ENCODE measurements at places on chromosomes 6 and 20.

- no peak for DNase-seq
Measured at GRCh38 chr6:142225552-142225951, 76.3 kb upstream of the ADGRG6 start.

GRCh38 chr6:123456836-123457235 is 179.9 kb downstream of the TRDN start:
- DNase-seq, result no peak

DNA sequence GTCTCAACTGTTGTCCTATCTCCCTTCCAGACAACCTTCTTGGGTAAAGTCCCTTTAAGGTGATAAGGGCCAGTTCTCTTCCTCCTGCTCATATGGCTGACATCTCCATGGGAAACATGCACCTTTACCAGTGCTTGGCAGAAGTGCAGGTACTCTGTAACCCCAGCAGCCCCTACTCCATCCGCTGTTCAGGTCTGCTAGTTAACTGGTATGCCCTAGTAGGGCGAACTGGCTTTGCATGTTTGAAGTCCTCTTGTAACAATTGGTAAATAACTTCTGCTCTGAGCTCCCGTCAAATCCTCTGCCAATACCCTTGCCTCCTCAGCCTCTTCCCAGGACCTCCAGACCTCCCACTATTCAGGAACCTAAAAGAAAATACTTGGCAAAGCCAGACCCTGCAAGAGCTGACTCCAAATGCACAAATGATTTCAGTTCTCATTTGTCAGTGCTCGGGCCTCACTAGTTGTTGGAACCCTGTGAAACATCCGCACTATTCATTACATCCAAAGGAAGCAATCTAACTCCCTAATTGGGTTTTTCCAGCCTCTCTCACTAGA is 703.7 kb downstream of the MAFB start:
- DNase-seq, result no peak

DNA sequence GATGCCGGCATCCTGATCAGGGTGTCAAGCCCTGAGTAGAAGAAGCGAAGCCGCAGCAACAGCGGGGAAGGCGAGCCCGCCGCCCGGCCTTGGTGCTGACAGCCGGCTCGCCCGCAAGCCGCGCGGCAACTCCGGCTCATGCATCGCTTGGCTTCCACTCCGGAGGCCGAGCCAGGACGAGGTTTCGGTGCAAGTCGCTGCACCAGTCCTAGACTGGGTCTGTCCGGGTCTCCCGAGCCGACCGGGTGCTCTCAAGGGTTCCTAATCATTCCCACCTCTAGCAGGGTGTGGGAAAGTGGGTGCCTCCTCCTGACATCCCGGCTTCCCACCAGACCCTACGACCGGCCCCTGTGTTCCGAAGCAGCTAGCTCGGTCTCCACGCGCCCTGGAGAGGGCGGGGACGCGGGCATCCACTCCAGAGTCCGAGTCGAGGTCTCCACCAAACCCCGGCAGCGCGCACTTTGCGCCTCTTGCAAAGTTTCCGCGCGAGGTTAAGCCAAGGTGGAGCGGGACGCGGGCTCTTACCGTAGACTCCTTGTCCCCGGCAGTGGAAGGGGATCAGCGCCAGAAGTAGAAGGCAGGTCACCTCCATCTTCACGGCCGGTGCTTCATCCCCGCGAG is 1.4 kb downstream of the MDGA1 start:
- peak; percentile 13 for DNase-seq

DNA sequence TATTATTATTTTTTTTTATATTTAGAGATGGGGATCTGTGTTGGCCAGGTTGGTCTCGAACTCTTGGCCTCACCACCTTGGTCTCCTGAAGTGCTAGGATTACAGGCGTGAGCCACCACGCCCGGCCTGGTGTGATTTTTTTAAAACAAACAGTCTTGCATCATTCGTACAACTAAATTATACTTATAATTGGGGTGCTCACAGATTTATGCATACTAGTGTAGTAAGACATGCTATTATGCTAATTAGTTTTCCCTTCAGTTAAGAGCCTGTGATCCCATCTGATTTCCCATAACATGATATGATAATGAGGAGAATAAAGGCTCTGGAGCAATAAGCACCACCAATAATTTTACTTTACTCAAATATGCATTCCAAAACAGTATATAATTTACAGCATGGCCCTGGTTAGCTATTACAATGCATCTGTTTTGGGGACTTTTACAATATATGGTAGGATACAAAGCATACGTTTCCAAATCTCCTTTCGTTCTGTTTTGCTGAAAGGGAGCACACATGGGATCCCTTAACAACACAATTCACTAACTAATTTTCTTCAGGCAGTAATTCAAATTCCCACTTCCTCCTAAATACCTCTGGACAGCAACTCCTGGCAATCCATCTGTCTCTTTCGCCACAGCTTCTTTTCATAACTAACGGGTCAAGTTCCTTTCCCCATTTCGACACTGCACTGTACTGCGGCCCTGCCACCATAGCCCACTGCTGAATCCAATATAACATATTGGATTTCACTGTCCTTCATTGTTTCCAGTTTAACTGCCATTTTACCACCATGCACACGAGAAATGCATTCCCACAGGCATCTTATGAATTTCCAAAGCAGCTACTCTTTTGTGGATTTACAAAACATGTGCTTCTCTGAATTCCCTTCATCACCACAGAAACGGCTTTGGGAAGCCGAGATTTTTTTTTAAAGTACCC is 1.7 kb downstream of the NUDT3 start:
- no peak for DNase-seq

GRCh38 chr6:147177286-147177685 is 26.9 kb upstream of the STXBP5 start:
- no peak for DNase-seq

DNA sequence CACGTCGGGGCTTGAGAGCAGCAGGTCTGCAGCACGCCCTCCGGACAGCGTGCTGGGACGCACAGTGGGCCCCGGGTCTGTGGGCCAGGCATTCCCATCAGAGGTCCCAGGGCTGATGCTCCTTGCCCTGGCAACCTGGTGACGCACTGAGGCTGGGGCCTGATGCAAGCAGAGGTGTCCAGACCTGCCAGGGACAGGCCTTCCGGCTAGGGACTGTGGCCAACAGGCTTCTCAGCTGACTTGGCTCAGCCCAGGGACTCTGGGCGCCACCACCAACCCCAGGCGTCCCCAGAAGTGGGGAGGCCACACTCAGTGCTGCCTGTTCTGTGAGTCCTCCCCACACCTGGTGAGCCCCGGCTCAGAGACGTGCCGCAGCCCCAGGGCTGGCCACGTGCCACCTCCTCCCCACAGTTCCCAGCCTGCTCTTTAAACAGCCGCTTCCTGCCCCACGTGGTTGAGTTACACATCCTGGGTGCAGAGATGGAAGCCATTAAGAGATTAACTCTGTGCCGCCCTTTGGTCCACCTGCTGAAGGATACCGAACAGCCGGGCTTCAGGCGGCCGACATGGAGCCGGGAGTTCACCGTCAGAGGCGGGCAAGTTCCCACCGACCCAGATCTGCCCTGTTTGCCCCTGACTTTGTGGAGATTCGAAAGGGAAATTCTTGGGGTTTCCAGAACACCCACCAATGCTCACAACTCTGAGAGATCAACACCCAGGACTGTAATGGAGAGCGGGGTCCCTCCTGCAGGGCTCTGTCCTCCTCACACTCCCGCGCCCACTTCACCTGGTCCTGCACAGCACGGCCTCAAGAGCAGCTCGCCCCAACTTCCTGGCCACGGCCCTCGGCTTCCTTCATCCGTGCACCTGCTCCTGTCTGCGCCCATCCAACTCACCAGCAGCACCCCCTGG is 37.6 kb upstream of the ZBP1 start:
- peak; percentile 18 for DNase-seq

DNA sequence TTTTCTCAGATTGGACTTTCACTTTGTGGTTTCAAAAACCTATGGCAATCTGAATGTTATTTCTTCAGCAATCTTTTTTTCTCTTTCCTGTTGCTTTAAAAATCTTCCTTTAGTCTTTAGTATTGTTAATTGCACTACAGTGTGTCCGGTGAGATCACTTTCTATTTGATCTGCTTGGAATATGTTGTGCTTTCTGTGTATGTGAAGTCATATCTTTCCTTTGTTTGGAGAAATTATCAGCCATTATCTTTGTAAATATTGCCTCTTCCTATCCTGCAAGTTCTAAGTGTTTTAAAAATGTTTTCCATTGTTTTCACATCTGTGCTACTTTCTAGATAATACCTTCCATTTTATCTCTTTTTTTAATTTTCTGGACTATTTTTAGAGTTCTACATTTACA is 171.4 kb upstream of the PRSS16 start:
- no peak for DNase-seq

DNA sequence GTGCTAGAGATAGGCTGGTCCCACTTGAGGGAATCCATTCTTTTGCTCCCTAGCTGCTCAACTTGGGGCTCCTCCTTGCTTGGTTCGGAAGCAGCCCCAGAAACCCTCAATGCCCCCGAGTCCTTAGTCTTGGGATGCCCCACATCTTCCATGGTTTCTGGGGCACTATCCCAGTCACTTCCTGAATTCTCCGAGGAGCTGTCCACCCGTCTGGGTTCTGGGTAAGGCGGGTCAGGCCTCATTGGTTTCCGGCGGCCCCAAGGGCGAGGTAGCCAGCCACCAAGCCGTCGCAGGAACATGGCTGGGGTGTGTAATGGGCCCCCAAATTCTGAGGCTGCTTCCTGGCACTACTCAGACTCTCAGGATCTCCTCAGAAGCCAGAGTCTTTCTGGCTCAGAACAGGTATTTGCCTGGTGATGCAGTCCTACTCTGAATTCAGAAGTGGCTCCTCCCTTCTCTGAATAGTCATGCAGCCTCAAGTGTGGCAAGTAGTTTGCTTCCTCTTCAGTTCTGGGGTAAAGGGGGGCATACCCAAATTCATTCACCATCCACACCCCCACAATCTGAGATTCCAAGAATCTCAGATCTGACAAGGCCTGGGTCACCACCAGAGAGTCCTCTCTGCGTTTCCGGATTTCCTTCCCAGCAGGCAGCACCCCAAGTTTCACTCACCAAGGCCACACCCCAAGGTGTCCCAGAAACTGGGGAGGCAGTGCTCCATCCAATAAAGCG is 763 bp downstream of the C6orf47 start:
- DNase-seq, result peak; percentile 17

- DNase-seq, result no peak
Measured at GRCh38 chr6:40482532-40482931, 104.6 kb downstream of the LRFN2 start.

DNA sequence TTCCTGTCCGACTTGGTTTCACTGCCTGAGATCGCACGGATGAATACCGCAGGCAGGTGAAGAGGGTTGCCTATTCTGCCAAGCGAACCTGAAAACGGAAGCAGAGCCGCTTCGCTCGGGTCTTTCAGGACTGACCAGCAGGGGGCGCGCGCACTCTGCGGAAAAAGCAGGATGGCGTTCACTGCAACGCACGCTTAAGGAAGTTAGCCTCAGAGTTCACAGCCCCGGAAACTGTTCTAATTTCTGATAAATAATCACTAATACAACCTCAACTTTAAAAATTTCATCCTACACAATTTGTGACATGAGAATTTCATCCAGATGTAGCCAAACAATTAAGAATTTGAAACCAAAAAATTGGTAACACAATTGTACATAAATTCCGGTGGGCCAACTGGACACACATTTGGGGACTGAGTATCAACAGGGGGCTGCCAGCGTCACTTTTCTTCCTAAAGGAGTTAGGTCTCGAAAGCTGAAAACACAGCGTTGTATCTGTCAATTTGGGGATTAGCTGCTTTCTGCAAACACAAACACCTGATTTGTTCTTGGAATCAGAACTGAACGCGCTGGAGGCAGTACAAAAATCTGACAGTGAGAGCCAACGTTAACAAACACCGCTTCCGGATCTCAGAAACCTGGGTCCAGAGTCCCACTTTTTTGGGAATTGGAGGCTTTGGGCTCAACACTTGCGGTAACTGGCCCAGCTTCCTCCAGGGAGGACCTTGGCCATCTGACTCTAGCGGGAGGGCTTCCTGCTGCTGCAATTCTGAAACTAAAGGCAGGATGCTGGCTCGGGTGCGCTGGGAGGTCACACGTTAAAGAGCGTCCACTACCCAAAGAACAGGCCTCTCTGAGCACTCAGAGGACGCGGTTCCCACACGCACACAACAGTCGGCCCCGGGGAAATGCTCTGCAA is 8.8 kb downstream of the PXDC1 start:
- DNase-seq, result peak; percentile 89

DNA sequence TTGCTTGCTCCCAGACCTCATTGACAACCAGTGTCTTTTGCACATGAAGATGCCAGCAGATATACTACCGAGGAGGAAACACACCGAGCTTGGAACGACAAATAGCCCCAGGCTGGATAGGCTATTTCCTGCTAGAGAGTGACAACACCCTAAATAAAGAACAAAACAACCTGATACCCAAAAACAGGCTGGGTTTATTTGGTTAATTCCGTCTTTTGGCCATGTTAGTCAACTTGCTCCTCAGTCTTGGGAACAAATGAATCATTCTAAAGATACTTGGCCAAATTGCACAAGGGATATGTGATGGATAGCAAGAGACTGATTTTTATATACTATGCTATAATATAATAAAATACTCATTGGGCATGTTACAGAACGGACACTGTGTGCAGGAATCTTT is 11.5 kb upstream of the MUC22 start:
- no peak for DNase-seq

DNA sequence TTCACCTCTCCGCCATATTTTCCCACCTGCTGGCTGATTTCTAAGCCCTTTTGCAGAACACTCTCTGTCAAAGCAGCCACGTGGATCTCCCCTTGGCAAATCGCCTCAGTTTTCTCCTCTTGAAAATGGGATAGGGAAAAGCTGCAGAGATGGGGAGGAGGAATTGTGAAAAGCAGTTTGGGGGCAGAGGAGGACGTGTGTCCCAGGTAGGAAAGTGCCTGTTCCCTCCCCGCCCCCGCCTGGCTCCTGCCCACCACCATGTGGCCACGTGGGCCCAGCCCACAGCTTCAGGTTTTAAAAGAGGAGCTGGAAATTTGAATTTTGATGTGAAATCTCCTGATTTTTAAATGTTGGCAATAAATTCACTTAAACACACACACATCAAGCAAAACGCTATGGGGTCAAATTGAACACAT is 3.6 kb upstream of the CEBPB start:
- DNase-seq, result no peak

DNA sequence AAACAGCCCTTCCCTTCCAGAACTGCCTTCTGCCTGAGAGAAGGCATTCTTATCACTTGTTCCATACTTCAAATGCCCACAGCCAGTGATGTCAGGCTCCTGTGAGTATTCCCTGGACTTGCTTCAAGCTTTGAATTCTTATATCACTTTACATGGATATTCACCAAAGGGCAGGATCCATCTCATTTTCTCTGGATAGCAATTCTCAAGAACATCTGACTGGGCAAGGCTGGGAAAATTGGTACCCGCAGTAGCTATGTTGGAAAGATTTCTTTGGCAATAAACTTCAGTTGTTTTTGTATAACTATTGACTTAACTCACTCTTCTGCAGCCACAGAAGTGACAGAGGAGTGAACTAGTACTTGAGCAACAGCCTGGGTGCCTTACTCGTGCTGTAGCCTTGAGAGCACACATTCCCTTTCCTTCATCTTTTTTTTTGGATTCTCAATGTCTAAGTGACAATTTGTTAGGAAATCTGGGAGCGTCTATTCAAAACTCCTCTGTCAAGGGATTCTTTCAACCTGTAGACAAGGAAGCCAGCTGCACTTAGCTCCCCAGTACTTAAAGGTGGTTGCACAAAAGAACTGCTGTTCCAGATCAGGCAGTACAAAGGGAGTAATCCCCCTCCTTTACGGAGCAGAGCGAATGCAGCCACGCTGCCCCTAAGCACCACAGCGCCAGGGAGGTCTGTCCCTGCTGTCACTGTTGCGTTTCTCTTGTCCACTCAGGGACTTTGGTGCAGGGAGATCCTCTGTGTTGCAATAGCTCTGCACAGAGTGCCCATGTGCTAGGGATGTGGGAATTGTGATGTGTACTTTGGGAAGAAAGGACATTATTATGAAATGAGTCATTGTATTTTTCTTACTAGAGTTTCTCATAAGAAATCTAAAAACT is 69.6 kb downstream of the JAG1 start:
- DNase-seq, result no peak
